Kasumi-1 (cell line): ENCODE measurements at places on chromosomes 1 and 21.

GRCh38 chr1:8031176-8031785 is 5.2 kb upstream of the ERRFI1 start:
- DNase-seq: peak; percentile 69

GRCh38 chr1:244011271-244011670 is 39.8 kb upstream of the ZBTB18 start:
- no peak for DNase-seq

- DNase-seq: no peak
Observed at GRCh38 chr1:184672013-184672726, 82.5 kb downstream of the EDEM3 start.

- no peak for DNase-seq
Observed at GRCh38 chr1:18646786-18647410, 16.3 kb downstream of the PAX7 start.

GRCh38 chr1:101781201-101781831 is 215.4 kb downstream of the OLFM3 start:
- peak; percentile 91 for DNase-seq

- no peak for DNase-seq
Observed at GRCh38 chr1:85624361-85624760, 43.8 kb downstream of the CCN1 start.

- no peak for DNase-seq
Observed at GRCh38 chr1:17671314-17671705, 83.8 kb upstream of the ACTL8 start.

DNA sequence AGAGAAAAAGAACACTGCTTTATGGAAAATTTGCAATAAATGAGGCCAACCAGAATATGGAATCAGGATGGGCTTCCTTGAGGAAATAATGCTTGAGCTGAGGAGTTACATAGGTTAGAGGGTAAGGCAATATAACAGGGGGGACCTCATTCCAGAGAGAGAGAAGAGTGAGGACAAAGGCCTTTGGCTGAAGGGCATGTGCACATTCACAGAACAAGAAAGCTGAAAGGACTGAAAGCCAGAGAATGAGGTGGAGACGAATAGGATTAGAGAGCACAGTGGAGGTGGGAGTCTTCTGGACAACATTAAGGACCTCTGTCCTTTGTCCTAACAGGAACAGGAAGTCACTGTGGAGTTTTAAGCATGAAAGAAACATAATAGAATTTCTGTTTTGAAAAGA is 60.7 kb upstream of the MROH9 start:
- no peak for DNase-seq

DNA sequence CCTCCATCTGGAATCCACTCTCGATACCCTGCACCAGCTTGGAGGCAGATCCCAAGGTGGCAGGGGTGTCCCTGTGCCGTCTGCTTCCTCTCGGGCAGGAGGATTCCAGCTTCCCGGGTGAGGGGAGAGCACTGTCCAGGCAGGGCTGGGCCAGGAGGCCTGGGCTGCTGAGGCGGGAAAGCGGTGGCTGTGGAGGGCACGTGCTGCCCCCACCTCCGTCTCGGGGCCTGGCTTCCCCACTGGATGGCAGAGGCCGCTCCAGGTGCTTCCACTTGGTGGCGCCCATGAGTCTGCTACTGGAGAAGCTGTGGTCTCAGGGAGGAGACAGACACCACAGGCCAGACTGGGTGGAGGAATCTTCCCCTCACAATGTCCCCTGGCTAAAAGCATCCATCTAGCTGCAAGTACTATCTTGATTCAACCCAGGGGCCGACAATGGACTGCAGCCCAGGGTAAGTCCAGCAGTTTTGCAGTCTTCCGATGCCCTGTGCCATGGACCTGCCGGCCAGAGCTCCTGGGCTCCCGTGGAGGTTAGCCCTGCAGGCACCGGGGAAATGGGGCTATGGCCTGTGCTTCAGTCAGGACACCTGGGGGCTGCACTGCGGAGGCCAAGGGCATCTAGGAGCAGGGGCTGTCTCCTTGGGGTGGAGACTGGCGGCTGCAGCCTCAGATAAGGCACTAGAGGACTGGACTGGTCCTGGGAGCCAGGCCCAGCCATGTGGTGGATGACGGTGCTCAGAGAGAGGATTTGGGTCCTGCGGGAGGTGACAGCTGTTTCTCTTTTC is 41.3 kb upstream of the EIF4G3 start:
- DNase-seq: peak; percentile 49

GRCh38 chr1:96598416-96599168 is 123.0 kb upstream of the PTBP2 start:
- DNase-seq: no peak

DNA sequence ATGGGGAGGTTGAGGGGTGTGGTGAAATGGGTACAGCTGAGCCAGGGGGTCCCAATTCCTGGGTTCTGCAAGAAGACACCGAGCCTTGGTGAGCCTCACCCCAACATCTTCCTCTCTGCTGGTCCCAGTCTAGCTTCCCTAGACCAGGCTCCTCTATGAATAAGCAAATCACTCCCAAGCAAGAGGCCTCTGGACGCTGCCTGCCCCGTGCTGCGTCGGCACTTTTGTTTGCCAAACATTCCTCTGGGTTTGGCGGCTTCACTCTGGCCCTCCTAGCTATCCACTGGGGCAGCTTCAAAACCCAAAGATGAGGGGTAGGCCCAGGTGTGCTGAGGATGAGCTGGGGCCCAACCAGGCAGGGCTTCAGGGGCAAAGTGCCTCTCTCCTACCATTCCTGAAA is 137.1 kb upstream of the CD34 start:
- no peak for DNase-seq

GRCh38 chr1:41268154-41268770 is 26.2 kb upstream of the SCMH1 start:
- DNase-seq: peak; percentile 71
